Placental pericyte (primary cell): ENCODE measurements at places on chromosomes 12 and 14. TPM values are rescaled to one million over a fixed set of nuclear protein-coding genes. Genes with fewer than 3 reads are reported as not detected.

The TAS2R30 gene
- total RNA-seq, result 7.4 and 9.2 TPM in 2 replicates

The VSX2 gene
- not detected in 2 replicates for total RNA-seq

The PTPN6 gene
- 0.22 TPM in 1 of 2 replicates, not detected in the other for total RNA-seq

The MYF5 gene
- not detected in 2 replicates for total RNA-seq

The SLCO1B1 gene
- total RNA-seq, result not detected in 2 replicates

The B4GALNT1 gene
- total RNA-seq, result 2.8 and 5.3 TPM in 2 replicates

The PIGH gene
- 10.9 and 17.3 TPM in 2 replicates for total RNA-seq

The JPH4 gene
- not detected in 2 replicates for total RNA-seq

The MIPOL1 gene
- total RNA-seq, result 4.4 and 13.5 TPM in 2 replicates

The KIF26A gene
- under 0.01 and 0.14 TPM in 2 replicates for total RNA-seq

The CLEC14A gene
- under 0.01 and 0.29 TPM in 2 replicates for total RNA-seq

The GPRC5D gene
- total RNA-seq, result not detected in 2 replicates

The GPR84 gene
- not detected in 2 replicates for total RNA-seq

The DPPA3 gene
- total RNA-seq, result not detected in 2 replicates

The SPIC gene
- total RNA-seq, result not detected in 2 replicates

The AP1G2 gene
- total RNA-seq, result 10.5 and 12.6 TPM in 2 replicates

The CLECL1 gene
- total RNA-seq, result not detected in 2 replicates

The TC2N gene
- total RNA-seq, result under 0.01 and 0.14 TPM in 2 replicates

The PPP1R36 gene
- total RNA-seq, result 0.43 and 1.1 TPM in 2 replicates

The MSI1 gene
- not detected in 2 replicates for total RNA-seq

The RTN1 gene
- total RNA-seq, result 0.22 and 0.29 TPM in 2 replicates
